ENCODE measurements at places on chromosomes 16 and 17.

DNA sequence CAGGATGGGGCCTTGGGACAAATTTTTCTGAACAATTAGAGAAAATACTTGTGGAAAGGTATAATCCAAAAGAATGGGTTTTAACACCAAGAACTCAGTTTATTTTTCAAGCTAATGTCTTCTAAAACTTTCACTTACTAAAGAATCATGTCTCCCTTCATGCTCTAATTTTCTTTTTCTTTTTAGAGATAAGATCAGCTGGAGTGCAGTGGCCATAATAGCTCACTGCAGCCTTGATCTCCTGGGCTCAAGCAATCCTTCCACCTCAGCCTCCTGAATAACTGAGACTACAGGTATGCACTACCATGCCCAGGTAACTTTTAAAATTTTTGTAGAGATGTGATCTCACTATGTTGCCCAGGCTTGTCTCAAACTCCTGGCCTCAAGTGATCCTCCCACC, 5.5 kb downstream of the OR4D1 start:
- DNase-seq = no peak

DNA sequence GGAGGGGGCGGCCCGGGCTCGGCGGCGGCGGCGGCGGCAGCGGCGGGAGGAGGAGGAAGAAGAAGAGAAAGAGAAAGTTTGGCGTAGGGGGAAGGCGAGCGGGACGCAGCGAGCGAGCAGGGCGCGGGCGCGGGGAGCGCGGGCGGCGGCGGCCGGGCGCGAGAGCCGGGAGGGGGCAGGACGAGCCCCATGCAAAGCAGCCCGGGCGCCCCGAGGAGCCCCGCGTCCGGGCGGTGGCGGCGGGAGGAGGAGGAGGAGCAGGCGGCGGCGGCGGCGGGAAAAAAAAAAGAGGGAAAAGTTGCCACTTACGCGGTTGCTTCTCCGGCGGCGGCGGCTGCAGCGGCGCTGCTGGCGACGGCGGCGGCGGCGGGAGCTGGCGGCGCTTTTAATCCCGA, 10.3 kb upstream of the ZFHX3 start:
- no peak for DNase-seq

GRCh38 chr17:71976011-71976649, 144.7 kb upstream of the SOX9 start:
- no peak for DNase-seq

DNA sequence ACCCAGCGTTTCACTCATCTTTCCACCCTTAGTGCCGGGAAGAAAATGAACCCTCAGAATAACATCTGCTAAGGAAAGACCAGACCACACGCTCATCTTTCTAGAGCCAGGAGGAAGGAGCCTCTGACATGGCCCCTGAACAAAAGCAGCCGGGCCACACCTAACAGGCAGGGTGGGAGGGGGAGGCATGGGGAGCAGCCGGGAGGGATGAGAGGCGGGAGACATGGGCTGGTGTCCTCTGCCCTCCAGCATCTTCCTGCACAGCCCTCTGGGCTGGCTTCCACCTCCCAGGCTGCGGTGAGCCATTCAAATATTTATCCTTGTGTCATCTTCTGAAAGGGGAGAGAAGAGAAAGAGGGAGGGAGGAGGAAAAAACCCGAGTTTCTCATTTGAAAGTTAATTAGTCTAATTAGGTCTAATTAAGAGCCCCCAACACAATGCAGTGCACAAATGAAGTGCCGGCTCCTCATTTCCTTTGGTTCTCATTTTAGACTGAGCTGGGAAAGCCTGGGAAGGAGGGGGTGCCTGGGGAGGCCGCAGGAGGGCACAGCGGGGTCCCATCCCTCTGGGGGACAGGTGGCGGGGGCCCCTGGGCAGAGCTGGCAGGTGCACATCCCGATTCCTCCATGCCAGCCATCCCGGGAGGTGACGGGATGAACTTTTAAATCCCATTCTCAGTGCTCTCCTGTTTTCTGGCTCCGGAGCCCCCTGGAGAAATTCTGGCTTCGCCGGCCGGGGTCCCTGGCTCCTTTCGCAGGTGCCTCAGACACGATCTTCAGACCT, 90.5 kb downstream of the ENGASE start:
- DNase-seq = no peak

GRCh38 chr17:75194879-75195278, 10.6 kb upstream of the NUP85 start:
- DNase-seq = no peak

GRCh38 chr16:72162105-72162692, 9.8 kb downstream of the PMFBP1 start:
- DNase-seq = no peak

GRCh38 chr16:75423723-75424104, 9.6 kb downstream of the CFDP1 start:
- no peak for DNase-seq

DNA sequence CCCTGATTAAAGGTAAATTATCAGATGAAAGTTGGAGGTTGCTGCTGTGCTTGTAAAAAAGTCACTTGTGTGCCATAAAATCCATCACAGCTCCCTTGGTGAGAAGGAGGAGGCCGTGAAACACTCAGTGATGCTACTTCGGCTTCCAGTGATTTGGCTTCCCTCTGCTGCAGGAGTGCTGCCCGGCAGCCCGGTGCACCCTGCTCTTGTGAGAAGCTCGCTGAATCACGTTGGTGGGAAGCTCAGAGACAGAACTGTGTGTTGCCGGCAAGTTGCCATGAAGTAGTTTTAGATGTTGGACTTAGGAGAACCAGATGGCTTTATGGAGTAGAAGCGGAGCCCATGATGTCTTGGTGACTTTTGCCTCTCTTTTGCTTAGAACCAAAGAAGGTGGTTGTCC, 33.3 kb downstream of the MSI2 start:
- no peak for DNase-seq

DNA sequence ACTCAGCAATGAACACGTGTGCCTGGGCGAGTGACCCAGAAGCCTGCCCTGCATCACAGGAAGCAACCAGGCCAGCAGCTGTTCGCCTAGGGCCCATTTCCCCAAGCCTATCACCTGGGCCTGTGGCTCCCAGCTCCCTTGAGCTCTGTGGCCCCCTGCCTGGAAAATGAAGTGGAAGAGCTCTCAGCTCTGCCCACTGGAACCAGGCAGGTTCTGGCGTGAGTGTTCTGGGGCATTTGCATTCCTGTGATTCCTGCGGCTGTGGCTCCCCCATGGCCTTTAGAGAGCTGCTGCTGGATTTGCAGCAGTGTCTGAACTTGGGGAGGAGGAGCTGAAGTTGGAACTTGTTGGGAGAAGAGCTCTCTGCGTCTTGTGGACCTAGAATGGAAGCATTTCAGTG, 22.8 kb downstream of the PGS1 start:
- DNase-seq = no peak

DNA sequence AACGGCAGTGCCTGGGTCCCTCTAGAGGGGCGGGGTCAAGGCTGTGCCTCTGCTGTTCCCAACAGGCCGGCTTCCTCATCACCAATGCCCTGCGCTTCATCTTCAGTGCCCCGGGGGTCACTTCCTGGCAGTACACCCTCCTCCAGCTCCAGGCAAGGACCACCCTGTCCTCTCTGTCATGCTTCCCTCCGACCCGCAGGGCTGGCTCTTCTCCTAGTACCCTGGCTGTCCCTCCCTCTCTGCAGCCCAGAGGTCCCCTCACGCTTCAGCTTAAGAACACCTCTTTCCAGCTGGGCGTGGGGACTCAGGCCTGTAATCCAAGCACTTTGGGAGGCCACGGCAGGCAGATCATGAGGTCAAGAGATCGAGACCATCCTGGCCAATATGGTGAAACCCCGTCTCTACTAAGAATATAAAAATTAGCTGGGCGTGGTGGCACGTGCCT, 25.8 kb downstream of the CASKIN2 start:
- DNase-seq = no peak
